ENCODE measurements at places on chromosomes 4 and X. TPM values are rescaled to one million over a fixed set of nuclear protein-coding genes. Genes with fewer than 3 reads are reported as not detected.
A peak's percentile ranks its signal among the peaks of the same experiment; 100 is the strongest.

GRCh38 chr4:147480891-147481576, at the start of gene EDNRA:
TSS of gene EDNRA (plus strand) at chr4:147481097. CDS start at chr4:147485682, 4,585 bp downstream.
- no peak for DNase-seq

DNA sequence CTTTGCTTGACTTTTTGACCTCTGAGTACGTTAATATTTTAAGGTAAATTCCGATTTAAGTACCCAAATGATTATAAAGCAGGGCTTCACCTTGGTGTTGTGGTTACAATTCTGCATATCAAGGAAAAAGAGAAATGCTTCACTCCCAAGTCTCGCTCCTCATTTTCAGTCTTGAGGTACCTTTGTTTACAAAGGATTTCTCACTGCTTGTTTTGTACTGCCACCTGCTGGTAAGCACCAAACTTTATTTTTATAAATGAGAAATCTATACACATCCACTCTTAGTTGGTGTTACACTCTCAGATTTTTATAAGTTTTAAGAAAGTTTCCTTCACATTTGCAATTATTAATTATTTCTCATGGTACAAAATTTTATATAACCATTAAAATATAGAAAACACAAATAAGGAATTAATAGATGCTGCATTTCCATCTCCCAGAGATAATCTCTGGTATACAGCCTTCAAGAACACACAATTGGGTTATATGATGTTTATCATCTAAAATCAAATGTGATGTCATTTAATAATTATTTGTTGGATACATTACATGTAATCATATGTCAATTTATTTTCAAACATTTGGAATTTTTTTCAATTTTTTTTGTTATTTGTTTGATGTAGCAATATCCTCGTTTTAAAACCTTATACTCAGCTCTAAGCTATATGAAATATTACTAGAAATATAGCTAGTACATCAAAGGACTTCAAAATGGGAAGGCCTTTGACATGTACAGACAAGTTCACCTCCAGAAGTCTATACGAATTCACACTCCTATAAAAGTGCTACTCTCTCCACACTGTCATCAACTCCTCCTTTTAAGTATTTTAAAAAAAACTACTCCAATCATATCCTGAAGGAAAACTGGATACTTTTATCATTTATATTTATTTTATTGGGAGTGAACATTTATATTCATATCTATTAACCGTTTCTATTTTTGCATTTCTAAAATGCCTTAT, 179.9 kb downstream of the KCNIP4 start:
- peak; percentile 74 for DNase-seq

TSPAN6 gene
- total RNA-seq: 54.1 TPM

BANK1 gene
- total RNA-seq: not detected

TEX13D gene
- total RNA-seq: 0.45 TPM

DNA sequence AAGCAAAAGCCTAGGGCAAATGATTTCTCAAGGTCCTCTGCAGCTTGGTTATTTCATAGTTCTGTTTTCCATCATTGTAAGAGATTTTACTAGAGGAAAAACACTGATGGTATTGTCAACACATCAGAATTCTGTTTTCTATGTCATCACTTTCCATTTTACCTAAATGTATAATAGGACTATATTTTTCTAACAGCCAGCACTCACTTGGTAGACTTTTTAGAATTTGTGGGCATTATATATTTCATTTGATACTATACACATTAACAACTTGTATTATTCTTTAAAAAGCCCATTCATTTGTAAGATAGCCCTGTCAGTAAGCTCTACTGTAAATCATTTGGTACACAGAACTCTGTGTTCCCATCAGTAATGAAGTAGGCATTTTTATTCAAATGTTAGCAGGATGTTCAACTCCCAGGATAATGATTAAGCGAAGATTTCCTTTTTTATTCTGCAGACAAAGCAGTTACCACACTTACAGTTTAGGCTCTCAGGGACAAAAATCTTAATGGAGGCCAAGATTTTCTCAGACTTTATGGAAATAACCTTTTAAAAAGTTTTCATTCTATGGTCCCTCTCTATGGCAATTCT, 143.6 kb upstream of the TEX13C start:
- no peak for DNase-seq

MOB1B gene
- total RNA-seq: 23.3 TPM

- peak; percentile 61 for DNase-seq
Observed at GRCh38 chr4:167290678-167291077, 56.4 kb upstream of the SPOCK3 start.

DNA sequence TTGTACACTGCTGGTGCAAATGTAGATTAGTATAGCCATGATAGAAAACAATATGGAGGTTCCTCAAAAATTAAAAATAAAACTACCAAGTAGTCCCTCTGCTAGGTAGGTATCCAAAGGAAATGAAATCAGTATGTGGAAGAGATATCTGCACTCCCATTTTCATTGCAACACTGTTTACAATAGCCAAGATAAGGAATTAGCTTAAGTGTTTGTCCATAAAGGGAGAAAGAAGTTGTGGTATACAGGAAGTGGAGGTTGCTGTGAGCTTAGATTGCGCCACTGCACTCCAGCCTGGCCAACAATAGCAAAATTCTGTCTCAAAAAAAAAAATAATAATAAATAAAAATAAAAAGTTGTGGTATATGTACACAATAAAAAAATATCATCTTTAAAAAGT, 325.0 kb upstream of the EMCN start:
- DNase-seq: no peak

NEIL3 gene
- 9.0 TPM for total RNA-seq

- DNase-seq: no peak
Observed at GRCh38 chrX:149491812-149492211, 13.3 kb downstream of the IDS start.

DNA sequence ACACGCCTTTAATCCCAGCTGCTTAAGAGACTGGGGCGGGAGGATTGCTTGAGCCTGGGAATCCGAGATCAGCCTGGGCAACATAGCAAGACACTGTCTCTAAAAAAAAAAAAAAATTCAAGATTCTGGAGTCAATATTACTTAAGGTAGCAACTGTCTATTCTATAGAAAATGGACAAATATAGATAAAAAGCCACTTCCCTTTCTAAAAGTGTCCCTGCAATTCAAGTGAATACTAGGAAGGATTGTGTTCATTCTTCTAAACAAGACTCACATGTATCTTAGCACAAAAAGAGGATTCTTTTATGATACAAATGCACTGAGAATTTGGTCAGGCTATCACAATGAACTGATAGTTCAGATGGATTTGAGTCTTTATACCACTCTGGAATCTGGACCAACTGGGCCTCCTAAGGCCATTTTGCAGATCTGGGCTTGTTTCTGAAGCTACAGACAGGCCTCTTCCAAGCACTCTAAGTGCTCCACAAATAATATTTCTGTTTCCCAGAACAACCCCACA, 7.0 kb downstream of the PKD2 start:
- peak; percentile 55 for DNase-seq

MAB21L2 gene
- total RNA-seq: not detected

DNA sequence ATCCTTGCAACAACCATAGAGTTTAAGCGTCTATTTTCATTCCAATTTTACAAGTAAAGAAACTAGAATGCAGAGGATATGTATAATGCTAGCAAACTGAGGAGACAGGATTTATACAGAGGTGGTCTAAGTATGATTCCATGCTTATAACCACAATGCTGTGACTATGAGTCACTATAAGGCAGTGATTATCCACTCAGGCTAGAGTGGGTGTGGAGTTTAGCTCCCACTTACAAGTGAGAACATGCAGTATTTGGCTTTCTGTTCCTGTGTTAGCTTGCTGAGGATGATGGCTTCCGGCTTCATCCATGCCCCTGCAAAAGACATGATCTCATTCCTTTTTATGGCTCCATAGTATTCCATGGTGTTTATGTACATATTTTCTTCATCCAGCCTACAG, 41.6 kb upstream of the EDA2R start:
- DNase-seq: no peak

DNA sequence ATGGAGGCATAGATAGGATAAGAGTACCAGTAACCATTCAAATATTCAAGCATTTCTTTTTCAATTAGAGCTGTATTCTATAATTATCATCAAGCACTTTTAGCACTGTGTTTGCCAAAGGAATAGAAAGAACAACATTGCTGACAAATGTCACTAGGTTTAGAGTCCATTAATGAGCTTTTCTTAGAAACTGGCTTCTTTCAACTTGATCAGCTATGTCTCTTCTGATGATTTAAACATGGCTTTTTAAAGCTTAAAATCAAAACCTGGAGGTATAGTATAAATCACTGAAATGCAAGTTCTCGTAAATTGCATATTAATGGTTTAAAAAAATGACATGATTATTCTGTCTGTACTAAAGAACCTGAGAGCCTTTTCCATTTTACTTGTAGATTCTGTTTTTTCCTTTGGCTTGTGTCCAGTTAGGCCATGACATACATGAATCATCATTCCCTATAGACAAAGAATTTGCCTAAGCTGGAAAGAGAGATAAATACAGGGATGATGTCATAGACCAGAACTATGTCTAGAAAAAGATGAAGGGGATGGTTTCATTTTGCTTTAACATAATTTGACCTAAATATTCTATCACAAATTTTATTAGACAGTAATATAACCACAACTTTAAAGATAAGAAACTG, 340.1 kb upstream of the CTSO start:
- no peak for DNase-seq

SAGE1 gene
- total RNA-seq: 20.4 TPM

DNA sequence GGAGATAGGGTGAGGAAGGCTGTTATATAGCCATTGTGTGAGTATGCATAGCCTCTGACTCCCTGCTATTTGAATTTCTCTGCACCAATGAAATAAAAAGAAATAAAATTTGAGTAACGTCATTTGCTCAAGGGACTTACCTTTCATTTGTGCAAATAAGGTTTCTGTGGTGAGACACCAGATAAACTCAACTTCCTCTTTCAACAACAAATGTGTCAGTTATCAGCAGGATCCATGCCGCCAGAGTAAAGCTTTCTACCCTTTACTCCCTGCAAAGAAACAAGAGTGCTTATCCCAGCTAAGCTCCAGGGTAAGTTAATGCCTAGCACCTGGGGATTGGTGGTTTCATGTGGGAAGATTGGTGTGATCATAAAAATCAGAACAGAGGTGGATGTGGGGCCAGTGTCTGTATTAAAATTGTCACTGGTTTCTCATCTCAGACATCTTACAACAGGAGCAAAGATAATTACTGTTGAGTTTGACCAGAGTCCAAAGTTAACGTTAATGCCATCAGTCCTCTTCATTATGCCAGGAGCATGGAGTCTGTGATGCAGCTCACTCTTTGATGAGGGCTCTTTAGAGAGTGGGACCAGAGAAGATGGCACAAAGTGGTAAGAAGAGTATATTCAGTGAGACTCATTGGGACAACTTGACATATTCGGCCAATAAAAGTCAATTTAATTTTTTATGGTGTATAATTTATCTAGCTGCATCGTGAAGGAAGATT, at the start of gene P2RY10:
Gene P2RY10, plus strand, starts transcription at position 206 of the 727 bp plus-strand sequence. CDS start 15,130 bp downstream, outside the sequence.
- no peak for DNase-seq

MAGEA2B gene
- 16.7 TPM for total RNA-seq
